ENCODE measurements at places on chromosomes 3 and 15. TPM values are rescaled to one million over a fixed set of nuclear protein-coding genes. Genes with fewer than 3 reads are reported as not detected.

Gene STARD9
- 1.9 TPM for total RNA-seq

Gene RFC4
- 14.3 TPM for total RNA-seq

GRCh38 chr3:10672422-10672821, 143.6 kb upstream of the SLC6A11 start:
- no peak for DNase-seq

DNA sequence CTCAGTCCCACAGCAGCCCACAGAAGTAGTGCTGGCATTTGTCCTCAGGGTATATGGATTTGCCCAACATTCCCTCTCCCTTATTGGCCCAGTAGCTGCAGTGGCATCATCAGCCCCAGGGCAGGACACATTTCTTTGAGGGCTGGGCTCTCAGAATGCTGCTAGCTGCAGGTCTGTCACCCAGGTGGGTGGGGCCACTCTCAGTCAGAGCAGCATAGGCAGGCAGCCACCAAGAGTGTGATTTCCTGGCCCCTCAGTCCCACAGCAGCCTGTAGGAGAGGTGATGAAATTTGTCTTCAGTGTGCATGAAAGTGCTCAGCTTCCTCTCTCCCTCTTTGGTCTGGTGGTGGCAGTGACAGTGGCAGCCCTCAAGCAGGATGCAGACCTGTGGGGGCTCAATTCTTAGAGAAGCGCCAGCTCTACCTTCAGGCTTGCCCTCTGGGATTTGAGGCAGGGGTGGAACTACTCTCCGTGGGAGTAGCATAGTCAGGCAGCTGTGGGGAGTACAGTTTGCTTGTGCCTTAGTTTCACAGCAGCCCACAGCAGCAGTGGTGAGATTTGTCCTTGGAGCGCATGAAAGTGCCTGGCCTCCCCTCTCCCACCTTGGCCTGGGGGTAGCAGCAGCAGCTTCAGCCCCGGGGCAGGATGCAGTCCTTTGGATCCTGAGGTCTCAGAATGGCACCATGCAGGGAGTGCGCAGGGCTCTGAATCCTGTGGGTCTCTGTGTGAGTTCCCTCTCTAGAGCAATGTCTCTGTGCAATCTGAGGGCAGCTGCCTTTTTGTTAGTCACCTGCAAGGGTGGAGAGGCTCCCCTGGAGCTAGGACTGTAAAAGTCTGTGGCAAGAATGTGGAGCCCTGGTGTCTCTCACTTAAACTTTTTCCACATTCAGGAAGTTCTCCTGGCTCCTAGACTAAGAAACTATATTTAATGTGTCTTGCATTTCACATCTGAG, 1229.1 kb downstream of the ROBO2 start:
- DNase-seq = no peak

Measured in HFFc6 (cell line).